NCI-H226 (cell line): ENCODE measurements at places on chromosomes 7 and 10.
A peak's percentile ranks its signal among the peaks of the same experiment; 100 is the strongest.

GRCh38 chr7:120843109-120843508, 14.8 kb downstream of the TSPAN12 start:
- no peak for DNase-seq

- DNase-seq: no peak
These were observed 183.4 kb downstream of the ADARB2 start for GRCh38 chr10:1553951-1554350.

- peak; percentile 51 for DNase-seq
These were observed 9.0 kb upstream of the POR start for GRCh38 chr7:75905785-75906604.

DNA sequence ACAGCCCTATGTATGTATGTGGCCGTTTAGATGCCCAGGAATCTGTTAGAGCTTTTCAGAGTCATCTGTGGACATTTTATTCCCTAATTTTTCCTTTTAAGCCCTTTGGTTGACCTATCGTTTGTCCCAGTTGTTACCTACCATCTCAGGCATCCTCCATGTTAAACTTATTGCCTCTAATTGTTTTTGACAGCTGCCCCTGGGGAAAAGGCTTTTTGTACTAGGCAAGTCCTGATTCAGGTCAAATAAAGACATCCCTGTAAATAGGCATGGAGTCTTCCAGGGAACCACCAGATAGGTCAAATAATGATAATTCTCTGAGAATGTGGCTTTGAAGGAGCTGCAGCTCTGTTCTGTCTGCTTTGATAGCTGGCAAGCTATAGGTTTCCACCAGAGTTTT, 87.7 kb upstream of the CYP26C1 start:
- DNase-seq: no peak

GRCh38 chr10:5395168-5395567, 9.5 kb downstream of the TUBAL3 start:
- DNase-seq: no peak

- DNase-seq: no peak
These were observed 635.6 kb upstream of the SORCS1 start for GRCh38 chr10:107800061-107800460.

DNA sequence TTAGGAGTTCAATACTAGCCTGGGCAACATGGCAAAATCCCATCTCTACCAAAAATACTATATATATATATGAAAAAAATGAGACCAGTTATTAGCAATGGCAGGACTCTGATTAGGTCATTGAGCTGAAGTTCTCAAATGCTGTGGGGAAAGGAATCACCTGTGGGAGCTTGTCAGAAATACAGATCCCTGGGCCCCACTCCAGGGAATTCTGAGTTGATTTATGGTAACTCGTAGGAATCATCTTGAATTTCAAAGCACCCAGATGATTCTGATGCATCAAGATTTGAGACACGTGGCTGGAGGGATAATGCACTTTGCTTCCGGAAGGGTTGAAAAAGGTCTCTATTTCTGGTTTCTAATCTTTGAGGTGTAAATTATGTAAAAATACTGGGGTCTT, 1.0 kb upstream of the ANKRD1 start:
- DNase-seq: no peak

GRCh38 chr7:44639671-44640321, 33.4 kb downstream of the OGDH start:
- peak; percentile 98 for DNase-seq

DNA sequence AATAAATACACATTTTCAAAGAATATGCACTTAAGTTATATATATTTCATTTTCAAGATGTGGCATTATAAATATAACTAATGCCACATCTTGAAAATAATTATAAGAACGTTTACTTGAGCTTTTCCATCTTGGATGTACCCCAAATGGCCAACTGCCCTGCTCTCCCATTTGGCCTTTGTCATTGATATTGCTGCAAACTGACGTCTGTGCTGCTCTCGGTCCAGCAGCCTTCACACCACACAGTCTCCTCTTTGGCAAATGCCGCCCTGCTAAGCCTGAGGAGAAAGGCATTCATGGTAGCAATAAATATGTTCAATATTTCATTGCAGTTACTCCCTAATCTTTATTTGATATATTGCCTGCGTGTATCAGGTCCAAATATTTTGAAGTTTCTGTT, 384.6 kb upstream of the ADARB2 start:
- no peak for DNase-seq

DNA sequence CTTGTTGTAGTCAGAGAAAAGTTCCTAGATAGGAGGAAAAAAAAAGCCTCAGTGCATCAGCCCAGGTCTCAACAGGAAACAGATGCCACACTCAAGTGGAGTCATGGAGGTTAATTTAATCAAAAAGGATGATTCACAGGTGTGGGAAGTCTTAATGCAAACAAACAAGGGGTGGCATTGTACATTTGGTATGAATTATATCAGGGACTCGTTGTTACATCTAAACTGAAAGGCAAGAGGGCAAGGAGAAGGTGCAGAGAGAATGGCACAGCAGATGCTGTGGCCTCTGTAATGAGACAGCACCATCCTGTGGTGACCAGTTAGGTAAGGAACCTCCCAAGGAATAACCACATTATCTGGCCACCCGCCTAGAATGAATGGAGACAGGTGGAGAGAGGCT, 133.7 kb downstream of the PTPRZ1 start:
- no peak for DNase-seq

GRCh38 chr10:35705051-35705450, 63.0 kb upstream of the FZD8 start:
- DNase-seq: no peak

DNA sequence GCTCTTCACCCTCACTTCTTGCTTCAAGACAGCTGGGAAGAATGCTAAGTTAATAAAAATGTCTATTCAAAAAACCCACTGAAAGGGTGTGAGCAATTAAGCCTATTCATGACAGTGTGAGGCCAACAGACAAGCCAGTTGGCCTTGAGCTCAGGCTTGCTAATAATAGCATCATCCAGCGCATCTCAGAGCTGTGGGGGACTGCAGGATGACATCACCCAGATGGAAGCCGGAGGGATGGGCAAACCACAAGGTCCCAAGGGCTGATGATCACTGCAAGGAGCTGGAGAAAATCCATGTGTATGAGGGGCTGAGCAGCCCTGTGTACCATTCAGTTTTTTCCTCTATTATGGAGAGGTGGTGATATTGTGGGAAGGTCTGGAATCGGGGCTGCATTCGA, 770.4 kb downstream of the TNS3 start:
- peak; percentile 66 for DNase-seq

GRCh38 chr10:111098679-111099437, 22.0 kb downstream of the ADRA2A start:
- no peak for DNase-seq

DNA sequence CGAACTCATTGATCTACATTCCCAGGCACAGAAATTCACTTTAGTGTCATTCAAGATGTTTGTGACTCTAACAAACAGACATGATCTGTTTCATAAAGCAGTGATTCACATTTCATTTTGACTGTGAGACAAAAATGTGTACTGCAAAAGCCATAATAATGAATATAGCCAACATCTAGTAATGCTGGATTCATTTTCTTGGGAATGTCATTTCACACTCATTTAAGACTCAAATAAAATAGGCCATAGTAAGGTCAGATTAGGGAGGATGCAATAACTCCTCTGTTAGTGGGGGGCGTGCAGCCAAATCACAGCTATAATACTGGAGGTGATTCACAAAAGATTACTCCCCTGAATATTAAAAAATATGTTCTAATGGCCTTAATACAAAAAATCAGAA, 566.6 kb upstream of the ZWINT start:
- no peak for DNase-seq

- DNase-seq: no peak
These were observed 116.8 kb downstream of the CDH23 start for GRCh38 chr10:71513540-71513853.

GRCh38 chr10:11986593-11987216, 55.9 kb downstream of the UPF2 start:
- peak; percentile 44 for DNase-seq

DNA sequence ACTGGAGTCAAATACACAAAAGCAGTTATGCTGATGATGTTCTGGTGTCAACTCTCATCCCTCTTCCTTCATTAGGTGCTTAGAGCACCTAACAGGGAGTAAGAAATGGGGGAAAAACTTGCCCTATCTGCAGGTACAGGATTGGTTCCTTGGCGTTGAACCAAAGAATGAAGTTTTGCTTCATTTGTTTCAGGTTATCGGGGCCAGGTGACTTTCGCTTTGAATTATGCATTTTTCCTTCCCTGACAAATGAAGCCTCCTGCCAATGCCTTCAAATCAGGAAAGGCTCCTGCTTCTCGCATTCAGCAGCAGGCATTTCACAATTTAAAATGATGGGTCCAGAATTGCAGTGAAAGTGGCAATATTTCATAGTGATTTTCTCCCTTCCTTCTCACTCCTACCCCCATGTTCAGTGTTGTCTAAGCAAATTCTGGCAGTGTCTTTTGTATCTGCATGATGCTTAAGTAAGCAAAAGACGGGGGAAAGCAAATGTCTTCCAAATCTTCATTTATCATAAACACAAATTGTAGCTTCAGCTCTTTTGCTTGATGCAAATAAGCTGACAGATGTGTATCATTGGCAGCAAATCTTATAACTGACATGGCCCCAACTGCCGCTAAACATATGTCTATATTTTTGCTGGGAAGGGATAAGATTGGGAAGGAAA, 29.4 kb downstream of the DNAJB9 start:
- no peak for DNase-seq

- DNase-seq: no peak
These were observed 3.1 kb downstream of the PWWP2B start for GRCh38 chr10:132400041-132400546.

DNA sequence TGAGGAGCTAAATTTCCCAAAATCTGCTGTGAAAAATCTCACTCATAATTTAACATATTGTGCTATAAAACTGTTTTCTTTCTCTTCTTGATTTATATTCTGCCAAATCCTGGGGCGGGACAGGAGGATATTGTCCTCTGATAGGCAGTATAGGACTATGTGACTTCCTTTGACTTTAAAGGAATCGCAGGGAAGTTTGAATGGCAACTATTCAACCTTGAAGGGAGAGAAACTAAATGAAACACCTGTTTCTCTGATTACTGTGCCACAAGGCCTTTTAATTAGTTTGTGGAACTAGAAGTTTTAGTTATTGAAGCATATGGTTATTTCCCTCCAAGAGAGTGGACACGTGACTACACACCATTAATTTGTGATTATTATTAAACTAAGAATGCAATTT, 607.4 kb downstream of the GATA3 start:
- no peak for DNase-seq

- DNase-seq: peak; percentile 45
These were observed 3.0 kb downstream of the NUP42 start for GRCh38 chr7:23184709-23185359.

GRCh38 chr10:133062085-133062484, 25.6 kb upstream of the ADGRA1 start:
- DNase-seq: no peak

DNA sequence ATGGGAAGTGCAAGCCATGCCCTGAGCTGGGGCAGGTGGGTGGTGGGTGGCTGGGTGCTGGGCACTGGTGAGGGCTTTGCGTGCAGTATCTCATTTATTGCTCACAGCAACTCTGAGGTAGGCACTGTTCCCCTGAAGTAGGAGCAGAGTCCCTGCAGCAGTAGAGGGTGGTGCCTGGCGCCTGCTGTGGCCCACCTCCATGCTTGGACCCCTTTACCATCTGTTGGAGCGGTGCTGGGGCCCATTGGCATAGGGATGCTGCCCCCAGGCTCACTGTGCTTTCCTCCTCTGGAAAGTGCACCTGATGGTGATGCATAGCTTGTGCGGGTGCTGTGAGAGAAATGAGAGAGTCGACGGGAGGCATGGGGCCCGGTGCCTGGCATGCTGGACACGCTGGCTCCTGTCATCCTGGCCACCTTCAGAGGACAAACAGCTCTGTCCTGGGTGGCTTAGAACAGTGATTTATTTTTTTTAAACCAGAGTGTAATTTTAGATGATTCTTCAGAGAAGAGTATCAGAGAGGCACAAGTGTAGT, 10.4 kb downstream of the SFRP5 start:
- no peak for DNase-seq

GRCh38 chr10:122997864-122998263, 10.7 kb downstream of the IKZF5 start:
- DNase-seq: no peak

GRCh38 chr7:128415217-128415785, 5.5 kb upstream of the IMPDH1 start:
- DNase-seq: no peak

GRCh38 chr10:3482200-3482993, 302.6 kb downstream of the KLF6 start:
- DNase-seq: peak; percentile 76

- no peak for DNase-seq
These were observed 12.9 kb downstream of the GRM8 start for GRCh38 chr7:127239814-127240213.

DNA sequence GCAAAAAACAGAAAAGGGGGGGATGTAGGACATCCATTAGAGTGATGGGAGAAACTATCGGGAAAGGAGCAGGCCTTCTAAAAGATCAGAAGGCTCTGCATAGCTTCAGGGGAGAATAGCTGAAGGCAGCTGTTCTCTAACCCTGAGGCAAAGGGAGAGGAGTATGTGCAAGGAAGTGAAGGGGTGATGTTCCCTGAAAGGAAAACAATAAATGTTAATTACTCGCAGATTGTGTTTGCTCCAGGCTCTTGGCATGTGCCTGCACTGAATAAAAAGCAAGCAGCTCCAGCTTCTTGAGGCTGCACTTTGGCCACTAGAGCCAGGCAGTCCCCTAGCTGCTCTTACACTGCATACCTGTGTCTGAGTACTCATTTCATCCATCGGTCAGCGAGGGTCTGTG, 14.4 kb upstream of the STARD3NL start:
- DNase-seq: no peak

DNA sequence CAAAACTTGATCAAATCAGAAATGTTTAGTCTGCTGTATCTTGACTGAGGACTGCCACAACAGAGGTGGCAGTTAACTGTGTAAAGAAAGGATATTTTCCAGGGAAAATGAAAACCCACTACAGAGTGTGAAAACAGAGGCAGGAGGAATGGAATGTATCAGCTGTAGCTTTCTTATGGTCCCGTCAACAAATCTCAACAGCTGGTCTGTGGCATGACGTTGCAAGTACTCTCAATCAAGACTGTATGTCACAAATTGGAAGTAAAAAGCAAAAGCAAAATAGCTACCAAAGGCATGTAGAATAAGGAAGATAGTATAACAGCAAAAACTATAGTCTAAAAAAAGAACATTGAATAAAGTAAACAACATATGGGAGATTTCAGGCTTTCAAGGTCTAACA, 123.5 kb downstream of the KMT2C start:
- DNase-seq: no peak
